Activated CD4-positive, CD25-positive, alpha-beta regulatory T cell treated with anti-CD3 and anti-CD28 coated beads, Interleukin-2, amount 50 U/mL, for 16 hours (primary cell): ENCODE measurements at places on chromosomes 5 and 9.

DNA sequence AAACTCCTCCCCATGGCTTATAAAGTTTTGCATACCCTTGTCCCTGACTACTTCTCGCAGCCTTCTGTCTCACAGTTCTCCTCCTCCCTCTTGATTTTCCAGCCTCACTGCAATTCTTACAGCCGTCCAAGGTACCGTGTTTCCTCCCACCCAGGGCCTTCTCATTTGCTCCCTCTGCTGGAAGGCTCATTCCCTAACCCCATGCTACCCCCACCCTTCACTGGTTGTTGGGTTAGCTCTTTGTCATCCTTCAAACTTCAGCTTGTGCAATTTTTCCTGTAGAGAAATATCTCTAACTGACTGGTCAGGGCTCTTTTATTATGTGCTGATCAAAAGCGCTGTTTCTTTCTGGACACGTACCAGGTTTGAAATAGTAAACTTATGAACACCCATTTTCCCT, 329.2 kb downstream of the EBF1 start:
- DNase-seq, result no peak

DNA sequence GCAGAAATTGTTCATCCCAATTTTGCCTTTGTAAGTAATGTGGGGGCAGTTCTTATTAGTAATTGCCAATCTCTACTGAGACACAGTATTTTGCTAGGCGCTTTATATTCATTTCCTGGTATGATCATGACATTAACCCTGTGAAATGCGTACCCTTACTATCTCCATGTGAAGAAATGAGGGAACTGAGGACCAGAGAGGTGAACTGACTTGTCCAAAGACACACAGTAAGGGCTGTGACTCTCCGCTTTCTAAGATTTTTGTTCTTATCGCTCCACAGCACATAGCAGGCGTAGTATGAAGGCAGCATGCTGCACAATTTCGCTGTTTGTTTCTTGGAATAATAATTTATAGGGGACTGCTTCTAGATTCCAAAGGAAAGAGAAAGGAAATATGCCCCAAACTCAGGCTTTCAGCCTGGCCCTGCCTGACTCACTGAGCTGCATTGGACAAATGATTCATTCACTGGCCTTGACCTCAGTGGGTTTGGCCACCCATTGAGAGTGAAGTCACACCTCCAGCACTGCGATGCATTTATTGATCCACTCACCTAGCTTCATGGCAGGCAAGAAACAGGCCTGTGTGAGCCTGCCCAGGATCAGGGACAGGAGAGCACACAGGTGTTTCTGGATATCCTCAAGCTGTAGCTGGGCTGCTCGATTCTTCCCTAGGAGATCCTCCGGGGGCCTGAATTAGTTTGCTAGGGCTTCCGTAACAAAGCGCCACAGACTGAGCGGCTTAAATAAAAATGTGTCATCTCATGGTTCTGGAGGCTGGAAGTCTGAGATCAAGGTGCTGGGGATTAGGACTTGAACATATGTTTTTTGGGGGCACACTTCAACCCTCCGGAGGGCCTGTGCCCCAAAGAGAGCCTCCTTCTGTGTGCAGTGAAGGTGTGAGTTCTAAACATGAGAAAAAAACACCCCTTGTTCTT, 7.2 kb upstream of the DUSP1 start:
- DNase-seq, result no peak

- DNase-seq, result no peak
These were observed 163.6 kb downstream of the ZDHHC21 start for GRCh38 chr9:14529629-14530028.

GRCh38 chr5:125487231-125487630, 740.8 kb upstream of the ZNF608 start:
- no peak for DNase-seq

GRCh38 chr5:125603321-125603720, 819.9 kb upstream of the GRAMD2B start:
- no peak for DNase-seq

- no peak for DNase-seq
These were observed 3.3 kb upstream of the IL31RA start for GRCh38 chr5:55847837-55848236.

DNA sequence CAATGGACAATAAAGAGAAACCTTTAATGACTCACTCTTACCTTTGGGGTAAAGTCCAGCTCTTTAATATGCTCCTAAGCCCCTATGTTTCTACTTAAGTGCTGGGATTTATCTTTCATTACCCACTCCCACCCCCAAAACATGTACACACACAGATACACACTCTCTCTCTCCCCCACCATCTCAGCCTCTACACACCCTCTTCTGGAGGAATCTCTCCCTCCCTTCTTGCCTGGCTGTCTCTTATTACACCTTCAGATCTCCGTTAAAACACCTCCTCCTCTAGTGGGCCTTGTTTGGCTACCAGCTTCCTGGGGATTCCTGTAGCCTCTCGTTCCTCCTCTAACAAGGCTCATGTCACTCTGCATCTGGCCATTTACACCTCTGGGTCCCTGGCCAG, 6.9 kb downstream of the GPRIN1 start:
- DNase-seq, result no peak

DNA sequence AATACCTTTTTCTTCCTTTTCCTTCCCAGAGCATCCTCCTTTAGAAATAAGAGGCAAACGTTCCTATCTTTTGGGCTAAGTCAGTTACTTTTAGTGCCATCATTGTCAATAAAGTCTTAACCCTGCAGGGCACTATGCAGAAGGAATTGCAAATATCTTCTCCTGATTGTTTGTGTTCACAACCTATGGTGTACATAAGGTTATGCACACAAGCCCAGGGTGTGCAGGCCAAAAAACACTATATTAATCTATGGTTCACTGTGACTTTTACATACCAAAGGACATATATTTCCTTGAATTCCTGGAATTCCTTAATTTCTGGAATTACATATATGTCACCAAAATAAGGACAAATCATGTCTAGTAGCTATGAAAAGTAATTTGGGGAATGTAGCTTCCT, 493.5 kb downstream of the MTRR start:
- DNase-seq, result no peak

DNA sequence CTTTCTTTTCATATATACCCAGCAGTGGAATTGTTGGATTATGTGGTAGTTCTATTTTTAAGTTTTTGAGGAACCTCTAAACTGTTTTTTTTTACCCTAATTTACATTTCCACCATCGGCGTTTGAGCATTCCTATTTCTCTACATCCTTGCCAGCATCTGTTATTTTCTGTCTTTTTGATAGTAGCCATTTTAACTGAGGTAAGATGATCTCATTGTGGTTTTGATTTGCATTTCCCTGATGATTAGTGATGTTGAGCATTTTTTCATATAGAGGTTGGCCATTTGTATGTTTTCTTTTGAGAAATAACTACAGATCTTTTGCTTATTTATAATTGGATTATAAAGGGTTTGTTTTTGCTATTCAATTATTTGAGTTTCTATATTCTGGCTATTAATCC, 71.7 kb upstream of the TNC start:
- no peak for DNase-seq

DNA sequence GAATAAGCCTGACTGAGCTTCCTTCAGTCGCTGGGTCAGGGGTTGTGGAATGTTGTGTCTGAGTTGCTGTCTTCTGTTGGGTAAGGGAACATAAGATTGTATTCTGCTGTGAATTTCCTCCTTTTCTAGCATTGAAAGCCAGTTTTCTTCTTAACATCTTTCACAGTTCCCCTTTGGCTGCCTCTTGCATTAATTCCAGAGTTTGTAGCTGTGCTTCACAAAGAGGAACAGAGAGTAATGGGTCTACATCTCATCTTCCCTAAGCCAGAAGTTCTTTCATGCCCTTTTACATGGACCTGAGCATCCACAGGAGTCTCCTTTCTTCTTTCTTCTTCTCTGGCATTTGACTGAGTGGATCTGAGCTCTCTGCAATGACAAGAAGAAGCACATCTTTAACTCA, 686.8 kb downstream of the KCTD16 start:
- no peak for DNase-seq

- no peak for DNase-seq
These were observed 1571.5 kb upstream of the WWC1 start for GRCh38 chr5:166719991-166720390.

- DNase-seq, result no peak
These were observed 6.5 kb downstream of the TRAF1 start for GRCh38 chr9:120919843-120920805.

DNA sequence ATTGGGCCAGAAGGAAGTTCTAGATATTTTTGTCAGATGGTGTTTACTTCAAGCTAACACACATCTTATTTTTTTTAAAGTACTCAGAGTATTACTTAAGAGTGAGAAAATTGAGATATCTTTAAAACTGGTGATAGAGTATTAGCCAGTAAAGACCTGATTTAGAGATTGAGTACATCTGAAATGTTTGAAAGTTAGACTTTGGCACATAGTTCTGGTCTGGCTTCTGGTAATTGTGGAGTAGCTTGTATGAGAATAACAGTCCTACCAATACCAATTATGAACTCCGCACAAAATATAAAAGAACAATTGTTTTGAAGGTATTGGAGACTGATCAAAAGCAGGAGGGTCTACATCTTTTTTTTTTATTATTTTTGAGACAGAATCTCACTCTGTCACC, 44.5 kb upstream of the GLIPR2 start:
- DNase-seq, result no peak

DNA sequence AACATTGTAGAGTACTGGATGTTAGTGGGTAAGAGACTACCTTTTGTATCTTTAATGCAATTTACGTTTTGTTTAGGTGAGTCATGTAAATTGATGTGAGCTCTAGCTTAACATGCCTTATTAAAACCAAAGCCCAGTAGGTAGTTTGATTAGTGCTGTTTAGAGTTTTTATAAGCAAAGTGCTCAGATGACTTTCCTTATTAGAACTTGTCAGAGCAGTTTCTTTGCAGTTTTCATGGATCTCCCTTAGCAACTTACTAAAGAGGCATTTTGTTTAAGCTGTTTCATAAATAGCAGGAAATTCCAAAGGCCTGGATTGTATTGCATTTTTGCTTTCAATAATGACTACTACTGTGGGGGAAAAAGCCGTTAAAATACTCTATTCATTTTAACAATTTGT, 14.5 kb downstream of the ZSWIM6 start:
- no peak for DNase-seq

- no peak for DNase-seq
These were observed 24.7 kb upstream of the MTAP start for GRCh38 chr9:21777701-21778100.

GRCh38 chr5:90161414-90161813, 248.1 kb downstream of the CETN3 start:
- DNase-seq, result no peak

GRCh38 chr5:142472306-142472951, 147.6 kb upstream of the SPRY4 start:
- DNase-seq, result no peak

DNA sequence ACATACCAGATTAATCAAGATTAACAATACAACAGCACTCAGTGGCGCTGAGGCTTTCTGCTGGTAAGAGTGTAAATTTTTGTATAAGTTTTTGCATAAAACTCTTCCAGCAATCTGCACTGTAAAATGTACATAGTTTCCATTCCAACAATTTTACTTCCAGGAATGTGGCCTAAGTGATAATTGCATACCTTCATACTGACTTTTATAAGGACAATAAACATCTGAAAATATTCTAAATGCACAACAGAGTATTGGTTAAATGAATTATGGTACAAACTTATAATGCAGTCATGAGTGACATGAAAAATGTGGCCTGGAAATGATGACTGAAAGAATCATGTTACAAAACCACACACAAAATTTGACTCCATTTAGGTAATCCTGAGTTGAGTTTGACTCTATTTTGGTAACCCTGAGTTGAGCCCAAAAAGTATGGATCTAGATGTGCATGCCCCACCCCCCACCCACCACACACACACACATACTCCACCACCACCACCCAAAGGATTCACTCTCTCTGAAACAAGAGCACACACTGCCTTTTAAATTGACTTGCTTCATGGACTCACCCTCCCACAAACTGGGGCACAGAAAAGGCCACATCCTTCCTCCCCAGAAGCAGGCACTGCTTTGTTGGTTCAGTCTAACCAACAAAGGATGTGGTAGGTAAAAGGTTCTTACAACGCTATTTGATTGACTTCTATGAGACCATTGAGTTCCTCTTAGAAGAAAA, 137.6 kb downstream of the SUSD1 start:
- DNase-seq, result peak; percentile 54

DNA sequence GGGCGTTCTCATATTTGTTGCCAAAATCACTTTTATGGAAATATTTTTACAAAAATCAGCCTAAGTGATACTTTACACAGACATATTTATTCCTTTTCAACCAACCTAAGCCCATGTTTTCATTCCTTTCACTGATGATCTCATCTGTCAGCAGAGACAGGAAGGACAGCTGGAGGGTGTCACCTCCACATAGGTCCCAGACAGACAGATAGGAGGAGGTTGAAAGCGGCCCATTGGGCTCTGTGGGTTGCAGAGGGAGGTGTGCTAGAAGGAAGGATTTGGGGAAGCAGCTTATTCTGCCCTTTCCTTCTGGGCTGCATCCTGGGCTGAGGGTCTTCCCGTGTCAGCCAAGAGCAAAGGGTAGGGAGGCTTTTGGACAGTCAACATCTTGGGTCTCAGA, 26.0 kb upstream of the SEMA4D start:
- no peak for DNase-seq

DNA sequence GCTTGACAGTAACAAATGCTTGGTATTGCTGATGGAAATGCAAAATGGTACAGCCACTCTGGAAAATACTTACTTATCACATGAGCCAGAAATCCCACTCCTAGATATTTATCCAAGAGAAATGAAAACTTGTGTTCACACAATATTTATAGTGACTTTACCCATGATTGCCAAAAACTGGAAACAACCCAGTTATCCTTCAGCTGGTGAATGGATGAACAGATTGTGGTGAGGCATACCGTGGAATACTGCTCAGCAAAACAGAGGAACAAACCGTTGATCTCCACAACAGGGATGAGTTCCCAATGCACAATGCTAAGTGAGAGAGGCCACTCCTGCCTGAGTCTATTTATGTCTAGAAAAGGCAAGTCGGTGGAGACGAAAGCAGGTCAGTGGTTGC, 40.5 kb upstream of the LRRC14B start:
- DNase-seq, result no peak

DNA sequence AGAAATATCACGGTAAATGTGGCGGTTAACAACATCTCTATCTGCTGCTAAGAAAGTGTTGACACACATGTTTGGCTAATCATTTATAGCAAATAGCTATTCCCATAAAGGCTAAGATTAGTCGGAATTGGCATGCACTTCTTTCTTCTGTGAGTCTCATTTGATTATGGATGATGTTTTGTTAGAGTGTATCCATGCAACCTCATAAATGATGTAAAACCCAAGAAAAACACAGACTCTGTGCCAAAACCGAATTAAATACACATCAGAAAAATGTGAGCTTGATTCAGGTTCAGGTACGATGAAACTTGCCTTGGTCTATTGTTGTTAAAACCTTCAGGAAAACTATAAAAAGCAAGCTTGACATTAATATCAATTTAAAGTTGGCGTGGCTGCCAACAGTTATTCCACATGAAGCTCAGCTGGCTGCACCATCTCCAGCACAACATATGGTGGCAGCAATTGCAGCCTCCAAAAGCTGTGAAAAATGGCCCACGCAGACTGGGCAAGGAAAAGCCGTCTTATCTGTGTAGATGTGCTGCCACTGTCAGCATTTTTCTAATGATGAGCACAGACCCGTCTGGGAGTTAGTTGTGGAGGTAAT, 41.1 kb upstream of the ICE1 start:
- DNase-seq, result no peak
